ENCODE measurements at places on chromosomes 1 and 21.
A peak's percentile ranks its signal among the peaks of the same experiment; 100 is the strongest.

GRCh38 chr1:116078699-116079223 lies 32.4 kb upstream of the MAB21L3 start:
- DNase-seq = no peak

- DNase-seq = peak; percentile 77
Observed at GRCh38 chr1:152052606-152053005, 15.8 kb upstream of the S100A11 start.

DNA sequence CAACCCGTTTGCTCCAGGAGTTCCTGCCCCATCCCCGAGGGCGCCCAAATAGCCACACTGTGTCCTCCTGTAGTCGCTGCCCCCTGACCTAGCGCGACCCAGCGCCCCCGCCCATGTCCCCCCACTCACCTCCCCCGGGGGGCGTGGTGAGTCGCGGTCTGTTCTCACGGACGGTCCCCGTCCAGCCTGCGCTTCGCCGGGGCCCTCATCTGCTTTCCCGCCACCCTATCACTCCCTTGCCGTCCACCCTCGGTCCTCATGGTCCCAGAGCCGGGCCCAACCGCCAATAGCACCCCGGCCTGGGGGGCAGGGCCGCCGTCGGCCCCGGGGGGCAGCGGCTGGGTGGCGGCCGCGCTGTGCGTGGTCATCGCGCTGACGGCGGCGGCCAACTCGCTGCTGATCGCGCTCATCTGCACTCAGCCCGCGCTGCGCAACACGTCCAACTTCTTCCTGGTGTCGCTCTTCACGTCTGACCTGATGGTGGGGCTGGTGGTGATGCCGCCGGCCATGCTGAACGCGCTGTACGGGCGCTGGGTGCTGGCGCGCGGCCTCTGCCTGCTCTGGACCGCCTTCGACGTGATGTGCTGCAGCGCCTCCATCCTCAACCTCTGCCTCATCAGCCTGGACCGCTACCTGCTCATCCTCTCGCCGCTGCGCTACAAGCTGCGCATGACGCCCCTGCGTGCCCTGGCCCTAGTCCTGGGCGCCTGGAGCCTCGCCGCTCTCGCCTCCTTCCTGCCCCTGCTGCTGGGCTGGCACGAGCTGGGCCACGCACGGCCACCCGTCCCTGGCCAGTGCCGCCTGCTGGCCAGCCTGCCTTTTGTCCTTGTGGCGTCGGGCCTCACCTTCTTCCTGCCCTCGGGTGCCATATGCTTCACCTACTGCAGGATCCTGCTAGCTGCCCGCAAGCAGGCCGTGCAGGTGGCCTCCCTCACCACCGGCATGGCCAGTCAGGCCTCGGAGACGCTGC lies 1.1 kb downstream of the HTR6 start:
- DNase-seq = no peak

DNA sequence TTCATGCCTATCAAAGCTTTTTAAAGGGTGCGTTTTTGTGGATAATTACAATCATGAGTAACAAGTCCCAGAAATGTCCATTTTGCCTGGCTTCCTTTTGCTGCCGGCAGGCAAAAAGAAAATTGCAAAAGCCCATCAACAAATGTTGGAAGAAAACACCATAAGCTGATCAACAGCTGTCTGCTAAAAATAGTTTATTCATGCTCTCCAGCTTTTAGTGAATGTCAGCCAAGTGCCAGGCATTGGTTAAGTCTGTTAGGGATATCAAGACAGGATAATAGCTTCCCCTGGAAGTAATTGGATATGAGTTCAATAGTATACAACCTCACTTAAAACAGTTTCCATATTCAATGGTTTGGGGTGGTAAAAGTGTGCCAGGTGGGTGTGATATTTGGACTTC lies 13.6 kb upstream of the AGMAT start:
- DNase-seq = no peak

DNA sequence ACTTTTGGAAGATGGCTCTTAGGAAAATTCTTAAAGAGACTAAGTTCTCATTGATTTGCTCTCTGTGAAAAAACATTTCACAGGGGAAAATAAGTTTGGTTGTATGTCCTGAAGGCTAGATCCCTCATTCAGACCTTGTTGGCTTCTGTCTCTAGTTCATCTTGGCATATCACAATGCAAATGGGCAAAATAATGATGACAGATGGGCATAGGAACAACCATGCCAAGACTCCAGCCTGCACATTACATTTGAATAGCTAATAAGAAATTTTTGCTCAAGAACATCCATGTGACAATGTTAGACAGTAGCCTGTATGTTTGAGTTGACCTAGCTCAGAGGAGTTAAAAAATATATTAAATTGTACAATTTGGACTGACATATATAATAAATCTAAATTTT lies 292.9 kb downstream of the PLA2G4A start:
- DNase-seq = no peak

GRCh38 chr1:150210706-150211105 lies 25.2 kb downstream of the ANP32E start:
- no peak for DNase-seq

DNA sequence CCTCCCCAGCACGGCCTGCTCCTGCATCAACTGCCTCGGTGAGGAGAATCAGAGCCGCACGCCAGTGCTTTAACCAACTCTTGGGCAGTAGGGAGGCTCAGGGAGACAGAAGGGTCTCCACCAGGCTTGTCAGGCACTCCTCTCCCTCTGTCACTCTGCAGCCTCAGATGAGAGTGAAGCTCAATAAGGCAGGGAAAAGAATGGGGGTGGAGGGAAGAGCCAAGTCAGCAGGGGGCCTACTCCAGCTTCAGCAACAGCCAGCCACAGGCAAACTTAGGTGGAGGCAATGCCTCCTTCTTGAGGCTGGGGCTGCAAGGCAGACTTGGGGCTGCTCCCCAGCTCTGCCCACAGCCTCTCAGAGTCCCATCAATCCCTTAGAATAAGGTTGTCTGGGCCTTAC lies 51.8 kb upstream of the A3GALT2 start:
- DNase-seq = no peak

DNA sequence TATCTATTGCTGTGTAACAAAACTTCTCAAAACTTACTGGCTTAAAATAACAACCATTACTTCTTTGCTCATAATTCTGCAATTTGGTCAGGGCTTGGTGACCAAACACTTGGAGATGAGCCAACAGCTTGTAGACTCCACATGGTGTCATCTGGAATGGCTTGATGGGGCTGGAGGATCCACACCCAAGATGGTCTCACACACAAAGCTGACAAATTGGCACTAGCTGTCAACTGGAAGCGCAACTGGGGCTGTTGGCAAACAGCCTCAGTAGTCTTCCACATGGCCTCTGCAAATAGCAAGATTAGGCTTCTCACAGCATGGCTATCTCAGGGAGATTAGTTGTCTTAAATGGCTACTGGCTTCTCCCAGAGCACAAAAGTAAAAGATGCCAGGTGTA lies 27.1 kb upstream of the MTF2 start:
- peak; percentile 1 for DNase-seq

DNA sequence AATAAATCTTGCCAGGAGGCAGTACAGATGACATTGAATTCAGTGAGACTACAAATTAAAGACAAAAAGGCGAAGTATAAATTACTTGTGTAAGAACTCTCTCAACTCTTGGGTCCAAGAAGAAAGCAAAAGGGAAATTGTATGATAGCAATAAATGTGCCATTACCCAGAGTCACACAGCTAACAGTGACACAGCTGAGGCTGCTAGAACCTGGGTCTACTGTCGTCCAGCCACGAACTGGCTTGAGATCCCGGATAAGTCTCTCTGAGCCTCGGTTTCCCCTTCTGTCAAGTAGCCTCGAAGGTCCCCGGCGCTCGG lies 362 bp upstream of the ROR1 start:
- DNase-seq = no peak

DNA sequence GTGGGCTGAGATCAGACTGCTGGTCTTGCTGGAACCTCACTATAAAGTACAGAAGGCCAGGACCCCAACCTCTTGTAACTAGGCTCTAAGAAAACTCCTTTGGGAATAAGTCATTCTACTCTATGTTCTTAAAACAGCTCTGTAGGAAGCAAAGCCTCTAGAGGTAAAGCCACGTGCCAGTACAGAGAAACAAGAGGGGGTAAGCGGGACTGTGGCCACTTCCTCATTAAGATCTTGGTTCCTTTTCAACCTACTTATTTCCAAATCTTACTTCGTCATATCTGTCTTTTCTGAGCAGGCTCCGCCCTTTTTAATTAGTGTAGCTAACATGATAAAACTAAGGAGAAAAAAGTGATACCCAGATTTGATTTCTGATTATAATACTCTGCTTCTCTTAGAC lies 3.8 kb downstream of the NCSTN start:
- no peak for DNase-seq

DNA sequence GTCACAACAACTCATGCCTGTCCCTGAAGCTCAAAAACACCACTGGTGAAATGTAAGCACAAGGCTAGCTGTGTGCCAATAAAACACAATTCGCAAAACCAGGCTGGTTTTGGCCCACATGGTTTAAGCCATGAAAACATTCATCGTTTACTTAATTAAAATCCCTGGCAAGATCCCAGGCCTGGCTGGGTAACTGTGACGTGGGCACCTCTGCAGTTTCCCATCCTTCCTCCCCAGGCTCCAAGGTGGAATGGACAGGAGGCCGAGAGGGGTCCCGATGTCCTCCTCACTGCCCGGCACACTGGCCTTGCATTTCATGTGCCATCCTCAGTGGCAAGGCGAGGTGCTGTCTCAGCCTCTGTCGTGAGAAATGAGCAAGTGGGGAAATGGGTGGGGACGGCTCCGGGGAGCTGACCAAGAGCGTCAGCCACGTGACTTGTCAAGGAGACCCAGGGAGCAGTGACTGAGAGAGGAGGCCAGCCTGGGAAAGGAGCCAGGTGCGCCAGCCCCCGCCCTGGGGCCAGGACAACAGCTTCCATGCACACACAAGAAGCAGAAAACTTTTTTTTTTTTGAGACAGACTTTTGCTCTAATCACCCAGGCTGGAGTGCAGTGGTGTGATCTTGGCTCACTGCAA lies 153.1 kb upstream of the RAB4A start:
- no peak for DNase-seq

GRCh38 chr1:228471762-228472398 lies 15.3 kb upstream of the RNF187 start:
- no peak for DNase-seq

DNA sequence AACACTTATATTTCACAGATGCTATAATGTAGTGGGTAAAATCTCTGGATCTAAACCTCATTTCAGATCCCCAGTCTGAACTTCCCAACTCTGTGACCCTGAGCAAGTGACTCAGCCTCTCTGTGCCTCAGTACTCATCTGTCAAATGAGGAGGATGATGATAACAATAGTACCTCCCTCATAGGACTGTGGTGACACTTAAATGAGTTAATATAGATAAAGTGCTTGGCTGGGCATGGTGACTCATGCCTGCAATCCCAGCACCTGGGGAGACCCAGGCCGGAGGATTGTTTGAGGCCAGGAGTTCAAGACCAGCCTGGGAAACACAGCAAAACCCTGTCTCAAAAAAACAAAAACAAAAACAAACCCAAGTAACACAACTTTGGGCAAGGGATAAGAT lies 4.7 kb upstream of the ECE1 start:
- DNase-seq = no peak

DNA sequence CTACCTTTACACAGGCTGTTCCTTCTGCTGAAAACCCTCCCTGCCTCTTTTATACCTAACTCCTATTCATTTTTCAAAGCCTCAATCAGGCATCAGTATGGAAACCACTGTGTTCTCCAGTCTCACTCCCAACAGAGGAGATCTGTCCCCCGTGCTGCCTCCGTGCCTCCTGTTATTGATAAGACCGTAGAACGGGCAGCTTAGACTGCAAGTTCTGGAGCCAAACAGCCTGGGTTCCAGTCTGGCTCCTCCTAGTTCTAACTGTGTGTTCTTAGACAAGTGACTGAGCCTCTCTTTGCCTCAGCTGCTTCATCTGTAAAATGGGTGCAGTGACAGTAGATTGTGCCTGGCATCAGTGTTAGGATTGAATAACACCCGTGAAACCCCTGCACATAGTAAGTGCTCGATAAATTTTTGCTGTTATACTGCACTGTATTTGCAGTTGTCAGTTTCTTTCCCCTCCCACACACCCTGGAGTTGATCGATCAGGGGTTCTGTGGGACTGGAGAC lies 17.0 kb upstream of the IFFO2 start:
- DNase-seq = no peak

- DNase-seq = peak; percentile 23
Observed at GRCh38 chr1:58933599-58933926, 149.7 kb upstream of the JUN start.

GRCh38 chr1:23736437-23737134 lies 6.7 kb upstream of the ELOA start:
- DNase-seq = no peak

GRCh38 chr1:64388336-64388735 lies 81.6 kb upstream of the CACHD1 start:
- no peak for DNase-seq

- no peak for DNase-seq
Observed at GRCh38 chr1:71232166-71232763, 151.4 kb upstream of the ZRANB2 start.

DNA sequence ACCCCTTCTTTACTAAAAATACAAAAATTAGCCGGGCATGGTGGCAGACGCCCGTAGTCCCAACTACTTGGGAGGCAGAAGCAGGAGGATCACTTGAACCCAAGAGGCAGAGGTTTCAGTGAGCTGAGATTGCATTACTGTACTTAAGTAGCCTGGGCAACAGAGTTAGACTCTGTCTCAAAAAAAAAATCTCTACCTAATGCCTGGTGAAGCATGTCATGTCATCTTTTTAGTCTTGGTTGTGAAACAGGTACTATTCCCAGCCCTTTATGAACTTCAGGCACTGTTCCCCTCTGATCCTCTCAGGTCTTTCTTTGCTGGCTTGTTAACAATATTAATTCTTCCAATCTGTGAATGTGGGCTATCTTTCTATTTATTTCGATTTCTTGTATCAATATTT lies 22.1 kb downstream of the PRRC2C start:
- DNase-seq = no peak

GRCh38 chr1:223711173-223711572 lies 1.2 kb upstream of the CAPN2 start:
- peak; percentile 70 for DNase-seq

DNA sequence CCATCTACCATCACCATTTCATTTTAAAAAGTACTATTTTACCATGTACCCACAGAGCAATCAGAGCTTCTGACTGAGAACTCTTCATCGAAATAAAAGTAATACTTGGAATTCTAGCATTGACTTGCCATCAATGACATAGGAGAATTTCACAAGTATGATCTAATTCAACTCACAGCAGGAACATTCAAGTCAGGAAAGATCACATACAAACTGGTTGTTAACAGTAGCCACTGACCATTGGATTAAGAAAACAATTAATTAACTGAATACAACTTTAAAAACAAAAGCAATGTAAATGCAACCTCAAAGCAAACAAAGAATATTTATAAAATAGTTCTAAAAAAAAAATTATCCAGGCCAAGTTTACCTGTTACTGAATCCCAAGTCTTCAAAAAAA lies 18.8 kb downstream of the RNF115 start:
- peak; percentile 27 for DNase-seq

GRCh38 chr21:36481639-36482038 lies 1.7 kb upstream of the CLDN14 start:
- no peak for DNase-seq

- no peak for DNase-seq
Observed at GRCh38 chr1:43803646-43804045, 96.3 kb downstream of the ST3GAL3 start.

- DNase-seq = no peak
Observed at GRCh38 chr1:178023181-178023618, 53.3 kb upstream of the SEC16B start.
